Nucleus accumbens (tissue), 56 donors: ENCODE measurements at places on chromosomes 2 and 18.
A peak's percentile ranks its signal among the peaks of the same experiment; 100 is the strongest.

DNA sequence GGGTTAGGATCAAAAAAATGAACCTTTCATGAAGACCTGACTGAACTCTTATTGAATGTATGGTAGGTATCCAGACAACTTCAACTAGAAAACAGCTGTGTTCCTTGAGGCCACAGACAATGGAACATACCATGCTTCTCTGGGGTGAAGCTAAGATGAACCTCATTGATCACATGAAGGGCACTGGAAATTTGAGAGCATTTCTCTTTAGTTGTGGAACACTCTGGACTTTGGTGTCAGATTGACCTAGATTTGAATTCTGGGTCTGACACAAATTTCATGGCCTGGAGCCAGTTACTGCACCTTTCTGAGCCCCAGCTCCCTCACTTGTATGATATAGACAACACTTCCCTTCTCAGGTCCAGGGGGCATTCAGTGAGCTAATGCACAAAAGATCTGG lies 411.2 kb upstream of the ID2 start:
- DNase-seq = no peak

DNA sequence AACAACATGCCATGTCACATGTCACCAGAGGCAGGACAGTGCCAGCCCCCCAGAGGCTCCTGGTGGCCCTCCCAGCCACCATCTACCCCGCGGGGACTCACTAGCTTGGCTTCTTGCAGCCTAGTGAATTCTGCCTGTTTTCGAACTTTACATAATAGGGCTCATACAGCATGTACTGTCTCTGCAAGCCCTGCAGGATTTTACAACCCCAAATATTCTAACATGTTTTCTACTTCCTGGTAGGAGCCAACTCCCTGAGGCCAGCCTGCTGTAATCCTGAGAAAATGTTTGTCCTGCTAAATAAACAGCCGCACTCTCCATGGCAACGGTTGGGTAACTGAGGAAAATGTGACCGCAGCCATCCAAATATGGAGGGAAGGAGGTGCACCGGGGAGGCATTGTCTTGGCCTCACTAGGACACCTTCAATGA lies 2.7 kb downstream of the PER2 start:
- no peak for DNase-seq

DNA sequence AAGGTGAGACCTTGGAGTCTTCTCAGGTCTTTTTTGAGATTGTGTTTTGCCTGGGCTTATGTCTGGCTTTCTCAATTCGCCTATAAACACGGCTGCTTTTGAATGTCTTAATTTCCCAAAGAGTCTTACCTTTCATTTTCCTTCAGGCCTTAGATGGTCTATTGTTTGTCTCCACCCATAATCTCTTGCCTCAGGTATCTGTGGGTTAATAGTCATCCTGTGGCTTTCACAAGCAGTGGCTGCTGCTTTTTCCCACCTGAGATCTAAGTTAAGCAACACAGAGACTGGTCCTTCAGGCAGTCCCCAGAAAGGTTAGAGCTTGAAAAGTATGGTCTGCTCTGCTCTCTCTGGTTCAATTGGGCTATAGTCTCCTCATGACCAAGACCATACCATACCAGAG lies 275.3 kb downstream of the INSIG2 start:
- no peak for DNase-seq

GRCh38 chr2:135826544-135826943 lies 10.4 kb downstream of the LCT start:
- DNase-seq = no peak

GRCh38 chr18:77470569-77471413 lies 221.1 kb downstream of the GALR1 start:
- DNase-seq = no peak

- DNase-seq = no peak
These were observed 30.0 kb upstream of the ATG16L1 start for GRCh38 chr2:233221378-233222063.

- DNase-seq = no peak
These were observed 14.5 kb downstream of the IL1R2 start for GRCh38 chr2:102005989-102006885.

GRCh38 chr2:186903216-186903615 lies 54.2 kb upstream of the ZSWIM2 start:
- DNase-seq = no peak

DNA sequence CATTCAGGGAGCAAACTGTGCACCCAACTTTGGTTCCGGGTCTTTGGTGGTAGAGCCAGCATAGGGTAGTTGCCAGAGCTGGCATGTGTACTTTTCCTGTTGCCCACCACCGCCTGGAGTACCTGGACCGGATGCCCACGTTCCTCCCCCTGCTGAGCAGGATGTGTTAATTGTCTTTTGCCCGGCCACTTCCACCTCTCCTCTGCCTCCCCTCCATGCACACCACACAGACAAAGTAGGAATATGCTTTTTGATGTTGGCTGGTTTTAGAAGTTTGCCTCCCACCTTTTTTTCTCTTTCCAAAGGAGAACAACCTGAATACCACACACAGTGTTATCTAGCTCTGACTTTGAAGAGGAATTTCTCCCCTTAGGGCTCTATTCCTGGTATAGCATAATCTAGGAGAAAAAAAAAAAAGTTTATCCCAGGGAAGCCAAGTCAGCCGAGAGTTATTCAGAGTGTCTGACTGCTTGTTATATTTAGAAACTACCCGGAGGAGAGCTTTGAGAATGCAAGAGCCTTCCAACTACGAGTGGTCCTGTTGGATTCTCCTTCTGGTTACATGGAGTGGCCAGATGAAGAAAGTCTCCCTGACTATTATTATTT lies 111.9 kb downstream of the SETBP1 start:
- DNase-seq = no peak

GRCh38 chr2:221844212-221845020 lies 272.3 kb upstream of the EPHA4 start:
- DNase-seq = no peak

- DNase-seq = peak; percentile 12
These were observed 234.8 kb downstream of the SOX11 start for GRCh38 chr2:5926871-5927512.

GRCh38 chr2:222944552-222944951 lies 83.7 kb downstream of the ACSL3 start:
- no peak for DNase-seq

DNA sequence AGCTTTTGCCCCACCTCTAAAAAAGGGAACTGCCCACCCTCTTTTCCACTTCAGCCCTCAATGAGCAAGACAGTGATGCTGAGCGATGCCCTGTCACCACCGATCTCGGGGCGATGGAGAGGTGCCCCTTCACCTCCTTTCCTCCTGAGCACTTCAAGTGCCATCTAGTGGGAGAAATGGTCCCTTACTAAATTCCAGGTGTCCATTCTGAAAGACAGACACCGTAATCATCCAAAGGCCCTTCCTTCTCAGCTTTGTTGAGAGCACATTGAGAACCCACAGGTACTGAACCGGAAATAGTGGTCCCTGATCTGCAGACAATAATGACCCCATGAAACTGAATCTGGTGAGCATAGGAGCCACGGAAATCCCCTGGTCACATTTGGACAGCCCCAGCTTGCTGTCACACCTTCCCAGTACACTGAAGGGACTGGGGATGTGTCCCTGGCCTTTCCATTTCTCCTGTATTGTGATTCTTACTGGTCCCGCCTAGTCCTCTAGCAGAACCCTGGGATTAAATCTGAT lies 38.5 kb downstream of the KCTD18 start:
- peak; percentile 52 for DNase-seq

DNA sequence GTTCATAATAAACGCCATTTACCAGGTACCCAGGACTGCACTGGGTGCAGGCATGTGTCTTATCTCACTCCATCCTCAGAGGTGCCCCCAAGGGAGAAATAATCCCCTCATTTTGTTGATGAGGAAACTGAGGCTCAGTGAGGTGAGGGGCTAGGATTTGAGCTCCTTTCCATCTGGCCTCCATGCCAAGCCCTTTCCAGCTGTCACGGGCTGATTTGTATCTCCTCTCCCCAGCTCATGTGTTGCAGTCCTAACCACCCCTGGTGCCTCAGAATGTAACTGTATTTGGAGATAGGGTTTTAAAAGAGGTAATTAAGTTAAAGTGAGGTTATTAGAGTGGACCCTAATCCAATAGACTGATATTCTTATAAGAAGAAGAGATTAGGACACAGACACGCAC lies 137.3 kb downstream of the MYCN start:
- DNase-seq = no peak

DNA sequence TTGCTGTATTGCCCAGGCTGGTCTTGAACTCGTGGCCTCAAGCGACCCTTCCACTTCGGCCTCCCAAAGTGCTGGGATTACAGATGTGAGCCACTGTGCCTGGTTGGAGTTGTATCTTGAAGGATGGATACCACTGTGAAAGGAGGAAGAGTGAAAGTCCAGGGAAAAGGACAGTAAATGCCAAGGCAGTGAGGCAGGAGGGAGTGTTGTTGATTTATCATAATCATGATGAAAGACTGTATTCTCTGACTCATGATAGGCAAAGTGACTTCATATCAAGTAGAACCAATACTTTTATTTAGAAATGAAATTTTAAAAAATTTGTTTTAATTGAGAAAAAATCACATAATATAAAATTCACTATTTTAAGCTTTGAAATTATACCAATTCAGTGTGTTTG lies 162.3 kb downstream of the ARHGAP28 start:
- no peak for DNase-seq

- DNase-seq = no peak
These were observed 6.8 kb downstream of the PECR start for GRCh38 chr2:216074794-216075193.

- DNase-seq = no peak
These were observed 104.6 kb upstream of the EML6 start for GRCh38 chr2:54618646-54619565.

DNA sequence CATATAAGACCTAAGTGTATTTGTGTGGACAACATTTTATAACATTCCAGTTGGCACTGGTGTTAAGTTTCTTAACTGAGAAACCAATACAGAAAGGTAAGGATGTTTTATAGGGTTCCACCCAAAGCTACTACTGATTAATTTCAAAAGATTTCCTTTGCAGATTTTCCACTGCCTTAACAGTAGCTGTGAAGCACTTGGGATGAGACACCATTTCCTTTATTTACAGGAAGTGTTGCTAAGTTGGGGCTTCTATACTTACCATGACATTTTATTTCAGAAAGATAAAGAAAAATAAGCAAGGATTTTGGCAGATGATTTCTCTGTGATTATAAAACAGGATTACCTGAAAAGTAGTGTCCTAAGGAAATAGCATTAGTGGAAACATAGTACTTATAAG lies 234.3 kb downstream of the CALCRL start:
- DNase-seq = no peak

DNA sequence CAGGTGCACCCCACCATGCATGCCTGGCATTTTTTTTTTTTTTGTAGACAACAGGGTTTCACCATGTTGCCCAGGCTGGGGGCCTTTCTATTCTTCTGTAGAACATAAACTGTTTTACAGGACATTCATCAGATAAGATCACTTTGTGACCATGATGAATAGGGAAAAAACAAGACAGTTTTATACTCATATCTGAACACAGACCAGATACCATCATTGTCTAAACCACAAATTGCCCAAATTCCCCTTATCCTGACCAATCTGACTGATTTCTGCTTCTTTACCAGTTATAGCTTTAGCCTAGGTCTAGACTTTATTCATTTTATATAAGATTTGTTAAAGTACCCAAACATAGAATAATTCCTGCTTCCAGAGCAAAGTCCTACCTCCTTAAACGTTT lies 1699.3 kb upstream of the TMEFF2 start:
- no peak for DNase-seq

GRCh38 chr2:232250246-232251175 lies 128.0 kb upstream of the ALPP start:
- DNase-seq = no peak

DNA sequence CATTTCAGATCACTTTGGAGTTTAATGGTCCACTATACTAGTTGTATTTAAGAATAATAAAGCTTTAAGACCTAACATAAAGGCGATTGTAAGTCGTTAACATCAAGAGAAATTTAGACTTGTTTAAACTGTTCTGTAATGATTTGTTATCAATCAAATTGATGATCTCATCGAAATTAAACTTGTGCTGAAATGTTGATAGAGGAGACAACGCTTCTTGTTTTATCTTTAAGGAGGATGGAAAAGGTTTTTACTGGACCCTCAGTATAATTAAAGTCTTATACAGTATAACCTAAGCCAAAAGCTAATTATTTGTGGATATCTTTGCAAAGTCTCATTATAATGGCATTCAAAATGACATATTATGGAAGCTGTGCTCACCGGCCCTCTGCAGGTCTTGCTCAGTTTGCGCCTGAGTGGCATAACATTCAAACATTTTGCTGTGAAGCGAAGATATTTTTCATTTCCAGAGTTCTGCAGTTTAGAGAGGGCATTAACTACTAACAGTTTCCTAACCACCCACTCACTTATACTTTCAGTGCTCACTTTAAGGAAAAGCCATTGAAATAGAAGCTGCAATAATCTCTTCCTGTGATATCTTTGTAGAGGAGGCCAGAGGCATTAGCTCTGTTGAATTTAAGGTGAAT lies 1.4 kb upstream of the SERTAD2 start:
- DNase-seq = no peak

DNA sequence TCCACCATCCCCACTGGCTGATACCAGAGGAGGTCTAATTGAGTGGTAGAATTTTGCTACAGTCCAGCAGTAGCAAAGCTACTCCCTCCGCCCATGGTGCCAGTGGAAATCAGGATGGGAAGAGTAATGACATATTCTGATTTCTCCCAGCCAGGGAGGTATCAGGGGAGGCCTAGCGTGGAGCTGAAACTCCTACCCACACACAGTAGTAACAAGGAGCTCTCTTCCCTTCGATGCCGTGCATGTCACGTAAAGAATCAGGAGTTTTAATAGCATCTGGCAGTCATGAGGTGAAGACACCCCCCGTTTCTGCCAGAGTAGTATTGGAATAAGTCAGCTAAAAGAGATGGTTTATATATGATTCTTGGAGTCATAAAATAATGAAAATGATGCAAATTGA lies 786.8 kb upstream of the DDX18 start:
- DNase-seq = no peak

GRCh38 chr2:174581491-174581890 lies 16.1 kb downstream of the WIPF1 start:
- no peak for DNase-seq

DNA sequence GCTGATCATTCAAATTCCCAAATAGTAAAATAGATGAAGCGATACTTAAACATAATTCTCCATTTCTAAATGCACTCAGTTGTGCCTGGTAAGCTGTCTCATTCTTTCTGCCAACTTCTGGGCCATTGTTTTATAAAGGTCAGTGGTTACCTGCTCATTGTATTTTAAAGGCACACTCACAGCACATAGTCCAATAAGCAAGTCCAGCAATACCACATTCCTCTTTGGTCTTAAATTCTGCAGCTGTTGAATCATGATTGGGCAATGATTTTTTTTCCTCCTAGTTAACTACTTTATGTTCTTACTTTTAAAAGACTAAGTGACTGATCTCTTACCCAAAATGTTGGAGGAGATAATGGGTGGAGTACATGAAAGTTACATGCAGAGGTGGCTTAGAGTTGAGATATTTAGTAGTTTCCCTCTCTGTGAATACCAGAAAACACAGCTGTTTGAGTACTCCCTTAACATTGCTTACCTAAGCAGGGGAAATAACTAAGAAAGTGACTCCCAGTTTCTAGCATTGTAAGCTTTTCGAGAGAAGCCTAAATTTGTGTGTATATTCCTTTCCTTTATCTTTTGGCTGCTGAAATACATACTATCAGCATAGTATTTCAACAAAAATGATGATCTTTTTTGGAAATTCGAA lies 220.7 kb downstream of the CAMKMT start:
- no peak for DNase-seq
